ENCODE measurements at places on chromosomes 16 and 17.

DNA sequence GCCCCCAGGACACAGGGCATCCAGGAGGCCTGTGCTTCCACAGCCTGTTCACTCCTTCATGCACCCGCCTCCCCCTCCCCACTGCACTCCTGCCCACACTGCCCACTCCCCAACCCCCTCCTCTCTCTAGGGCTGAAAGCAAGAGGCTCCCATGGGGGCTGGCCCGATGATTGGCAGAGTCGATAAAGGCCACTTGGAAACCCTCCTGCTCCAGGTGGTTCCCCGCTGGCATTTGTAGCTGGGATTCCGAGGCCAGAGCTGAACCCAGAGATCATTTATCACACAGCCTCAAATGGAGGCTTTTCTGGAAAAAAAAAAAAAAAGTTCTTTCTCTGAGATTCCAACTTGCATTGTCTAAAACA, 74.1 kb downstream of the SREBF1 start:
- no peak for DNase-seq

DNA sequence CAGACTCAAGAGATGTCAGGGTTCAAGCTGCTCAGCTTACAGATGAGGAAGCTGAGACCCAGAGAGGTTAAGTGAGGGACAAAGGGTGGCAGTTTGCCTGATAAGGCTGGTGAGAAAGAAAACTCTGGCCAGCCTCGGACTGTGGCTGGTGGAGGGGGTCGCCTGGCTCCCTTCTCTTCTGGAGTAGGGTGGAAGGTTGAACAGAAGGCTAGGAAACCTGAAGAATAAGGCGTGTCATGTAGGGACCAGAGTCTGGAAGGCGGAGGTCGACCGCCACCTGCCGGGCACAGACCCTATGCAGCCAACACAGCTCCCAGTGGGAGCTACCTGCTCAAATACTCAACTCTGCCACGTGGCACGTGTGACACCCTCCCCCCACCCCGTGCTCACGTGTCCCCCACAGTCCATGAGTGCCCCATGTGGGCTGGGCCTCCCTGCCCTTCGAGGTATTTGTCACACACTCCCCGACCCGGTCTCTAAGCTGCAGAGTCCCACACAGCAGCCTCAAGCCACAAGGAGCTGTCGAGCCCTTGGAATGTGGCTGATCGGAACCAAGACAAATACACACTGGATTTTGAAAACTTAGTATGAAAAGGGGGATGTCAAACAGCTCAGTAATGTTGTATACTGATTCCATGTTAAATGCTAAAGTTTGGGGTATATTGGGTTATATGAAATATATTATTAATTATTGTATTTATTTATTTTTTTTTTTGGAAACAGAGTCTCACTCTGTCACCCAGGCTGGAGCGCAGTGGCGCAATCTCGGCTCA, 11.8 kb downstream of the HID1 start:
- DNase-seq = peak; percentile 43

DNA sequence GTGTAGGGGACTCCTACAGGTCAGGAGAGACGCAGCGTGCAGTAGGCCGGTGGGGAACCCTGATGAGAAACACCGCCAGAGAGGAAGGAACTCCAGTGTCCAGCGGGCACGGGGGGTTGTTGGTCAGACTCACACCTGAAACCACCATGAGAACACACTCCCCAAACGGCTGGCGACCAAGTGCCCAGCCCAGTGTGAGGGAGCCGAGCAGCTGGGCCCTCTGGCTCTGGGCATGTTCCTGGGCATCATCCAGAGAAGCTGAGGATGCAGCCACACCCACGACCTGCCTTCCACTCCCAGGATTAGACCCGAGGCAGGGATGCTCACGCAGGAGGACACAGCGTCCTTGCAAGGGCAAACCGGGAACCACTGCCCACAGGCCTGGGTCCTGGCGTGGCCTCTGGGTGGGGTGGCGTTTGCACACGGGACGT, 108.3 kb upstream of the ZNF750 start:
- no peak for DNase-seq

DNA sequence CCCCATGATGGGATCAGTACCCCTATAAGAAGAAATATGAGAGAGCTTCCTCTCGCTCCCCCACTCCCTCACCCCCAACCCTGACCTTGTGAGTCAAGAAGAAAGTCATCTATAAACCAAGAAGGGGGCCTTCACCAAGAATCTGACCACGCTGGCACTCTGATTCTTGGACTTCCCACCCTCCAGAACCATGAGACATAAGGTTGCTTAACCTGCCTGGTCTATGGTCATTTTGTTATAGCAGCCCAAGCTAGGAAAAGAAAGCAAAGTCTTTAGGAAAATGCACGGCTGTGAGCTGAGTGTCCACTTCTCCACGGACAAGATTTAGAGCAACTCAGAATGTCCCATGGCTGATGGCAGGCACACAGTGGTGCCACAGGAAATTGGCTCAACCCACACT, 333.5 kb downstream of the SOX9 start:
- DNase-seq = no peak

DNA sequence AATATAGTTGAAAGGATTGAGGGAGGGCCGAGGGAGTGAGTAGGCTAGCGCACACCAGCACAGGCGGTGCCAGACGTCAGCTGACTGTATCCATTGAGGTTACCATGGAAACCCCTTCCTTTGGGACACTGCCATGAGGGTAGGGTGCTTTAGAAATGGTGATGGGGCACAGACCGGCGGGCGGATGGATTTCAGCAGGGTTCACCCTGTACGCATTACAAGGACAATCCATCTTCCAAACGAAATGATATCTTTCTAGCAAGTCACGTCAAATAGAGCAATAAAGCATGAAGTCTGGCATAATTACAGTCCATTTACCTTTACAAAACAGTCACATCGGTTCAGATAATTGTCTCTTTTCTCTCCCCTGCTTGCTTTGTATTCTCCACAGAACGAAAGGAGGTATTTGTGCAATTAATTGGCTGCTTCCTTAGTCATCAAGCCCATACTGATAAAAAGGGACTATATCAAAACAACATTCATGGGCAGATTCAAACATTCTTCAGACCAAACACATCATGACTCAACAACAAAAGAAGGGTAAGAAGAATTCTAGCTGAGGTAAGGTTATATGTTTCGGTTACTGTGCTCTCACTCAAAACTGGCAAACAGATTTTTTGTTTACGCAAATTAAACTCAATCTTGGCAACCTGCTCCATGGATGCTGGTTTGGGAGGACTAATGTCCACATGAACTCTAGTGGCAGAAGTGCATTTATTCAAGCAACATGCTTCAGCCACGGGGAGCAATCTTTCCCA, 140.6 kb downstream of the CDK5R1 start:
- peak; percentile 27 for DNase-seq

- no peak for DNase-seq
These were observed 946 bp downstream of the OSGIN1 start for GRCh38 chr16:83953796-83954576.

- no peak for DNase-seq
These were observed 3.9 kb downstream of the IFT140 start for GRCh38 chr16:1607971-1608370.

GRCh38 chr17:43329183-43329582, 69.6 kb upstream of the ARL4D start:
- no peak for DNase-seq

GRCh38 chr17:46770439-46770817, 48.1 kb downstream of the WNT3 start:
- DNase-seq = no peak

DNA sequence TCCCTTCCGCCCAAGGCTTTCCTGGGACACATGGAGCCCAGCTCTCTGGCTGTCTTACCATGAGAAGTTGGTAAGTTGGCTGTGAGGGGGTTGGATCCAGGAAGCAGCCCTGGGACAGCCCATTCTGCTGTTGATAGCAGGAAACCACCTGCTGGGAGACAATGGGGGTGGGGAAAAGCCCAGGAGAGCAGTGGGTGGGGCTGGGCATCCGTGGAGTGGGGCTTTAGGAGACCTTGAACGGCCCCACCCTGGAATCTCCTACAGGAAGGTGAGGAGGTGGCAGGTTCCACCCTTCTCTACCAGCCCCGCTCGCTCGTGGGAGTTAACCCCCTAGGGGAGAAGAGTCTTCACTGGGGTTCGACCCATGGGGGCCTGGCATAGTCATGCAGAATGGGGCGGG, 5.8 kb downstream of the TMEM92 start:
- DNase-seq = no peak

DNA sequence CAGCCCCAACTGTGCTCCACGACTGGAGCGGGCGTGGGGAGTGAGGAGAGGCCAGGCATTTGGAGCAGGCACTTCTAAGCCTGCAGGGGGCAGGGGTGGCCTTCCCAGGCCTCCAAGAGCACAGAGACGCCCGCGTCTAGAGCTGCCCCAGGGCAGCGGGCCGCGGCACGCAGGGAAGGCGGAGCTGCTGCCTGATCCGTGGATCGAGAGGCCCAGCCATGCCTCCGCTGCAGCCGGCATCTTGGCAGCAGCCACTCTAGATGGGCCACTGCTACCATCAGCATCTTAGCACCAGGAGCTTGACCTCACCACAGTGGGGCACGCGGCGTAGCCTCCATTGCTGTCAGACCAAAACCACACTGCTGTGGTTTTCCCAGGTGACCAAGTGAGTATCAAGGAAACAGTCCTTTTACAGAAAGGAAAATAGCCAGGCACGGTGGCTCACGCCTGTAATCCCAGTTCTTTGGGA, 20.4 kb upstream of the WDR45B start:
- peak; percentile 65 for DNase-seq

GRCh38 chr16:15046692-15047376, 9.0 kb downstream of the NTAN1 start:
- no peak for DNase-seq

DNA sequence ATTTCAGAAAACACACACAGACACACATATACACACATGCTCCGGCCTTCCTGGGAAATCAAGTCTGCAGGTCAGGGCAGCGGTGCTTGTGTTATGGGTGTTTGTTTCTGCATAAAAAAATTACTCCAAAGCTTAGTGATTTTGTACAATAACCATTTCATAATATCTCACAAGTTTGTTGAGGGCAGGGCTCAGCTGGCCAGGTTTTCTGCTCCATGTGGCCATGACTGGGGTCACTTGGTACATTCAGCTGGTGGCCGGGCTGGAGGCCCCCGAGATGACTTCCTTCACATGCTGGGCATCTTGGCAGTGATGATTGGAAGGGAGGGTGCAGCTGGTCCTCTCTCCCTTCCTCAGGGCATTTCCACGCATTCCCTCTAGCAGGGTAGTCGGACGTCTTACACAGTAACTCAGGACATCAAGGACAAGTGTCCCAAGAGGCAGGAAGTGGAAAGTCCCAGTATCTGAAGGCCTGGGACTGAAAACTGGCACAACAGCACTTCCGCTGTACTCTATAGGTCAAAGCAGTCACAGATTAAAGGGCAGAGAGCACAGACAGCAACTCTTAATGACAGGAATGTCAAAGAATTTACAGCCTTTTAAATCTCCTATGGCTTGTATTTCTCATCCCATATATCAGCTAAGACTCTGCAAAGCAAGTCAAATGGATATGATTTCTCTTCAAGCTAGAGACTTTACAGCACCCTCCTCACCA, 127.4 kb downstream of the ZNF18 start:
- no peak for DNase-seq

DNA sequence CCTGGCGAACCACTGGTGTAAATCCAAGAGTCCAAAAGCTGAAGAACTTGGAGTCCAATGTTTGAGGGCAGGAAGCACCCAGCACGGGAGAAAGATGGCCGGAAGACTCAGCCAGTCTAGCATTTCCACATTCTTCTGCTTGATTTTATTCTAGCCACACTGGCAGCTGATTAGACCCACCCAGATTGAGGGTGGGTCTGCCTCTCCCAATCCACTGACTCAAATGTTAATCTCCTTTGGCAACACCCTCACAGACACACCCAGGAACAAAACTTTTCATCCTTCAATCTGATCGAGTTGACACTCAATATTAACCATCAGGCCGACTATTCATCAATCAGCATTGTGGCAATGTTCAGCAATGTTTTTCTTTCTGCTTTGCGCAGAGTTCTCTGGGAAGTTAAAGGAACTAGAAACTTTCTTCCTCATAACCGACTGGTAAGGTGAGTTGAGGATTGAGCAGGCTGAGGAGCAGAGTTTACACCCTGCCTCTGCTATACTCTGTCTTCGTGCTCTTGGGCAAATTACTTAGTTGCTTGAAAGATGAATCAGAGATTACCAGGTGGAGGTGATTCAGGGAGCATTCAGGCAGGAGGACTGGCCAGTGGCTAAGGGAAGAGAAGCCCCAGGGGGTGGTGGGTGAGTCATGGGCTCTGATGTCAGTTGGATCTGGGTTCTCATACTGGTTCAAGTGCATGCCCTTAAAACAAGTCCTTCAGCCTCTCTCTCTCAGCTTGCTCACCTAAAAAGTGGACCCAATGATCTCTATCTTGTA, 28.2 kb upstream of the BRD7 start:
- DNase-seq = no peak

GRCh38 chr16:85888405-85889331, 10.3 kb upstream of the IRF8 start:
- peak; percentile 61 for DNase-seq

- DNase-seq = no peak
These were observed 78.2 kb downstream of the CCDC182 start for GRCh38 chr17:57666946-57667345.

DNA sequence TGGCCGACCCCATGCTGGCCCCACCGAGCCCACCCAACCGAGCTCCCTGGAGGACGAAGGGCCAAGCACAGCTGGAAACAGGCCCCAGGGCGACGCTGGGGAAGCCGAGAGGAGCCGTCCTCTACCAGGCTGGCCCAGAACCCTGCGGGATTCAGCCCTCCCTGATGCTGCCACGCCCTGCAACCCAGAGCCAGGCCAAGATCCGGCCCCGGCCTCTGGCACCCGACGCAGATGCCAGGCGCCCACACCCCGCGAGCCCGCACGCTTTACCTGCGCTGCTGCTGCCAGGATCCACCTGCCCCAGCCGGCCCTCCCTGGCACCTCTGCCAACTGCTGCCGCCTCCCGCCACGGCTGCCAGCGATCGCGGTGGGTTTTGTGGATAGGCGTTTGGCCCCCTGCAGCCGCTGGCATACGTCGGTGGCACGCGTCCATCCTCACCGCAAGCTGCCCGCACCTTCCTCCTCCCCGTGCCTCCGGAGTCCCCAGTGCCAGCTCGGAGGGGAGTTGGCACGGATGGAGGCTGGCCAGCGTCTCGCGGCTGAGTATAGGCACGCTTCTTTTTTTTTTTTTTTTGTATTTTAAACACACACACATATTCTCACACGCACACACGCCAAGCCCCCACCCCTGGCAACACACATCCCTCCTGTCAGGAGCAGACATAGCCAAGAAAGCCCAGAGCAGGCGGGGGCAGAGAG, 41.3 kb upstream of the ACSF3 start:
- DNase-seq = no peak

DNA sequence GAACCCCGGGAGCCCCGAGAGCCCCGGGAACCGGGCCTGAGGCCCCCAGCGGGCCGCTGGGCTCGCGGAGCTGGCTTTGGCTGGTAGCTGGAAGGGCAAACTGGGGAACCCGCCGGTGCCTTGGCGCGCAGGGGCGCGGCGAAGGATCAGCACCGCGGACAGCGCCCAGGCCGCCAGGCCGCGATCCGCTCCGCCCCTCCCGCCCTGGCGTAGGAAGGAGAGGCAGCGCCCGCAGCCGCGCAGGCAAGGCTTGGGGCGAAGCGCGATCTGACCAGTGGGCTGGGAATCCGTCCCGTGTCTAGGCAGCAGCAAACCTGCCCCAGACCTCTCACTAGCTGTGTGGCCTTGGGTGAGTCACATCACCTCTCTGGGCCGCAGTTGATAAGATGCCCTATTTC, 331 bp upstream of the CCDC92B start:
- DNase-seq = peak; percentile 91

GRCh38 chr16:49179714-49180330, 101.8 kb downstream of the CBLN1 start:
- no peak for DNase-seq

Data from AG08395 (cell line).